Head of caudate nucleus (tissue), 42 donors: ENCODE measurements at places on chromosomes 2 and 18.

- DNase-seq, result no peak
Observed at GRCh38 chr2:129784486-129784885, 195.0 kb upstream of the RAB6C start.

GRCh38 chr18:69843015-69843414, 104.7 kb downstream of the CD226 start:
- no peak for DNase-seq

GRCh38 chr2:176383836-176384442, 114.7 kb downstream of the MTX2 start:
- no peak for DNase-seq

DNA sequence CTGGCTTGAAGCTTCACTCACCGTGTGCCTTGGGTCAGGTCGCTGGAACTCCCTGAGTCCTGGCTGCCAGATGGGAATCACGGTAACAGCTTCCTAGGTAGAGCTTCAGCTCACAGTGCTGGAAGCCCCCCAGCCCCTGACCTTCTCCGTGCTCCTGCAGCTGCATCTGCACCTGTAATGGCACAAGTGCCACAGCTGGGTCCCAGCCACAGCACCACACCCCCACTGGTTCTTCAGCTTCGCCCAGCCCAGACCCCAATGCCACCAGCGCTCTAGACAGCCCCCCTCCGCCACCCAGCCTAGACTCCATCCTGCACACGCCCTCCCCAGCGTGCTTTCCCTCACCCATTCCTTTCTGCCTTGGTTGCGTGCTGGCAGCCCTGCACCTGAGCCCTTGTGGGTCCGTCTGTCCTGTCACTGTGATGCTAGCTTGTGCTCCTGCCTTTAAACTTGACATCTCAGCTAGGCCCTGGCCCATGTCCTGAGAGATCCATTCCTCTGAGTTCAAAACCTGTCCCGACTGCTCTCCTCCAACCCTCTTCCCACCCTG, 7.6 kb upstream of the ESPNL start:
- DNase-seq, result no peak

GRCh38 chr2:46801731-46802664, 113.6 kb downstream of the MCFD2 start:
- DNase-seq, result no peak

DNA sequence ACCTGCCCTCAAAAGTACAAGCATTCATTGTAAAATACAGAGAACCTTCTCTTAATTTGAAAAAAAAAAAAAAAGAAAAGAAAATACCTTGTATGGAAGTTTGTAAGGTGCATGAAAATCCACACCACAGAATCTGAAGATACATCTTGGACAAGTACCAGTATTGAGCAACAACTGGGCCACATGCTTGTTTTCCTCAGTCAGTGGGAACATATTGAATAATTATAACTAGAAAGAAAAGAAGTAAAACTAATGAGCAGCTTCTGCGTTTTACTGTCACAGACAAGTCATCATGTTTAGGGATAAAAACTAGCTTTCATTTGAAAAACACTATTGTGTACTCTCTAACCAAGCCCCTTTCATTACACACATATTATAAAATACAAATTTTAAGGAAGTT, 5.8 kb upstream of the PEX13 start:
- no peak for DNase-seq

DNA sequence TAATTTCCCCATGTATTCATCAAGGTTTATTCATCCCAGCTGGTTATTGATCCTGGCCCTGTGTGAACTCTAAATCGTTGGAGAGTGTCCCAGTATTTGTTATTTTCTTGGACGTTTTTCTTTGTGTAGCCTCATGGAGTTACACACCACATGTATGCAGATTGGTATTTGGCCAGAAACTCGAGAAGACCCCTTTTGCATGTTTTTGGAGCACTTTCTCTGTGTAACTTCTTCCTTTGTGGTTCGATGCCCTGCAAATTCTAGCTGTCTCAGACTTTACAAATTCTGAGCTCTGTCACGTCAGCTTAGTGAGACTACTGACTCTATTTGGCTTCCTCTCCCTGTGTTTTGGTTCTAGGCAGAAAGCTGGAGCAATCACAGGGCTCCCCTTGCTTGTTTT, 198.7 kb downstream of the MCFD2 start:
- no peak for DNase-seq

GRCh38 chr2:10584242-10584753, 105.5 kb downstream of the NOL10 start:
- DNase-seq, result no peak

DNA sequence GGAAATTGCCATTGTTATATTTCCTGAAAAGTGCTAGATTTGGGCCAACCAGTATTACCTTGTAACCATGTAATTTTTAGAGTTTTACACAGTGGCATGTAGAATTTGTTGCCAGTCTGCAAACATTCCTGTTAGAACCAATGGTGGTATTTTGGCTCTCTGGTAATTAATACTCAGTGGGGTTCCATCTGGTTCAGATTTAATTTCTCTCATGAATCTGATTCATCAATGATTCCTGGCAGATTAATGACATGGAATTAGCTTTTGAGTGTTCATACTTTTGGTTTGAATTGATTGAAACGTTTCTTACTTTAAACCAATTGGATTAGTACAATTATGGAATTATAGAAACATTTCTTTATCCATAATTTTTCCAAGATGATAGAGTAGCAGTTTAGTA, 93.2 kb downstream of the MC4R start:
- no peak for DNase-seq

DNA sequence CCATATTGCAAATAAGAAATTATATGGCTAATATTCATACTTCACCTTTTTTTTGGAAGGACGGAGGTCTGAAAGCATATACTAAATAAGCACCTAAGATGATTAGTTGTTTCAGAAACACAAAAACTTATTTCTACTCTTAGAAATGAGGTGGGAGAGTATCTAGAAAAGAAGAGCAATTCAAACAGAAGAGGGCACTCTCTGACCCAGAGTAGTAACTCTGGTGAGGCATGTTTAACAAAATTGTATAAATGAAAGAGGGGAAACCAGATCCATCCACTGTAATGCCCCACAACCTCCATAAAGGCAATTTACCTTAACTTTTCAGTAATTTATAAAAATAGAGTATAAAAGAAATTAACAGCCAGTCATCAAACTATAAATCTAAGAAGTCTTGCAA, 669.6 kb upstream of the VRK2 start:
- no peak for DNase-seq

DNA sequence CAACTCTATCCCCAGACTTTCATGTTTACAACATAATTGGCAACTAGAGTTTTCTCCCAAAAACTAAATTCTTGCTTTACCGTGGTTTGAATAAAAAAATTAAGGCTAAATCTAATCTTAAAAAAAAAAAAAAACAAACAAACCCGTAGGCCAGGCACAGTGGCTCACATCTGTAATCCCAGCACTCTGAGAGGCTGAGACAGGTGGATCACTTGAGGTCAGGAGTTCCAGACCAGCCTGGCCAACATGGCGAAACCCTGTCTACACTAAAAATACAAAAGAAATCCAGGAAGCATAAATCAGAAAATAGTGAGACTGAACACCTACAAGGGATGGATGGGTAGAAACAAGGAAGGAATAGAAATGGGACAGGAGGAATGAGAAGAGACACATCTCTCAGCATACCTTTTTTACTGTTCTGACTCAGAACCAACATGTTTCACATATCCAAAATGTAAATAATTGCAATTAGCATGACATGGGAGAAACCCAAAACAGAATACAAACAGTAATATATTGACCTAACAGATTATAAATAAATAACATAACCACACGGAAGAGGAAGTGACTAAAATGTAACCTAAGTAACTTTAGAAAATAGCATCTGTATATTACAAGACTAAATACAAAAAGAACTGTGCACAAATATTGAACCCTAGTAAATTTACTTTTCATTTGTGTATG, 17.5 kb downstream of the MGAT4A start:
- DNase-seq, result no peak

DNA sequence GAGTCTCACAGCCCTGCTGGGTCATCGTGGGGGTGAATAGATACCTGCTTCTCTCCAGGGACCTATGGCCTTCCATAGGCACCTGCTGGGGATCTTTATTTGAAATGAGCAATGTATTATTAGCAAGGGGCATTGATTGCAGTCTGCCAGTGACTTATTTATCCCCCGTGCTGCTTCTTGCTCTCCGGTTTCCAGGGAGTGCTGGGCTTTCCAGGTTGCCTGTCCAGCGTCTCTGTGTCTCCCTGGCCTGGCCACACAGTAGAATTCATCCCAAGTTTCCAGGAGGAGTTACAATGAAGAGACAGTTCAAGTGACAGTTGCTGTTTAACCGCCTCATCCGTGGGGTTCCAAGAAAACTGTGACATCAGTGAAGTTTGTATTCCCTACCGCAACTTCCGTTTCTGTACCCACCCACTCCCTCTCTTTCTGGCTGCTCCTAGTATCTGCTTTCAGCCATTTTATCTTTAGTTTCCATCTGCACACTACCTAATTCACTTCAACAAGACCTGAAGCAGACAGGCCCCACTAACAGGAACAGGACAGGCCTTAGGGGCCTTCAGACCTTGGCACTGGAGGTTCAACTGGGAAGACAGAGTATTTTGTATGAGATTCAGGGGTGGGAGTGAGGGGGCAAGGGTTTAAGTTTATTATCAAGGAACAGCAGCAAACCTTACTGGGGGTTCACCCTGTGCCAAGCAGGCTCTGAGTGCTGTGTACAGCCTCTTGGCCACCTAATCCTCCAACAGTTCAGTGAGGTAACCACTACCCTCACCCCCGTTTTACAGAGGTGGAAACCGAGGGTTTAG, 134.8 kb downstream of the PRKCE start:
- DNase-seq, result no peak

GRCh38 chr18:40708726-40709125, 1246.3 kb upstream of the PIK3C3 start:
- DNase-seq, result no peak

DNA sequence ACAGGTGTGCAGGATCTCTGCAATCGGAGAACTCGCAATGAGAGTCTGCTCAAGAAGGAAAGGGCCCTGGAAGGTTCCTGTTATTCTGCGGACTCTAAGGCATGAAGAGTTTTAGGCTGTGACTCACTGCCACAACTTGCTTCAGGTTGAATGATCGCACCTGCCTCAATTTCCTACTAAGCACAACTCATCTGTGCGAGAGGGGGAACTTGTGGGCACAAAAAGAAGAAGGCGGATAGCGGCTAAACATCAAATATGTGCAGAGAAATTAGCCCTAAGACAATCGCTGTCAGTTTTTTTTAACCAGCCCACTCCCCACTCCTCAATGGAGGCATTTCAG, 14.0 kb upstream of the CREG2 start:
- DNase-seq, result no peak

DNA sequence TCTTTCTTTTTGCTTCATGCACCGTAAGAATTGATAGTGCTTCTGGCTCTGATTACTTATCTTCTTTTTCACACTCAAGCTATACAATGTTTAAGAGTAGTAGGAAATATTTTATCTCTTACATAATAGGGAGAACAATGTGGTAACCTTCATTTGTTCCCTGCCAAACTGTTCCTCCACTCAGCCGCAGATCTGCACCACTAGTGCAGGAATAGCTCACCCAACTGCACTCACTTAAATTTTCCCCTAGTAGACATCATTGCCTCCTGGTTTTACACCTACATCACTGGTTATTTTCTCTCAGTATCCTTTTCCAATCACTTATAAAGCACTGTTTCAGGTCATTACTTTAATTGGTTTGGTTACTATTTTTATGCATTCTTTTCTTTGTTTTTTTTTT, 283.5 kb upstream of the ZNF804A start:
- DNase-seq, result no peak

GRCh38 chr2:31166925-31167324, 28.7 kb upstream of the GALNT14 start:
- no peak for DNase-seq

DNA sequence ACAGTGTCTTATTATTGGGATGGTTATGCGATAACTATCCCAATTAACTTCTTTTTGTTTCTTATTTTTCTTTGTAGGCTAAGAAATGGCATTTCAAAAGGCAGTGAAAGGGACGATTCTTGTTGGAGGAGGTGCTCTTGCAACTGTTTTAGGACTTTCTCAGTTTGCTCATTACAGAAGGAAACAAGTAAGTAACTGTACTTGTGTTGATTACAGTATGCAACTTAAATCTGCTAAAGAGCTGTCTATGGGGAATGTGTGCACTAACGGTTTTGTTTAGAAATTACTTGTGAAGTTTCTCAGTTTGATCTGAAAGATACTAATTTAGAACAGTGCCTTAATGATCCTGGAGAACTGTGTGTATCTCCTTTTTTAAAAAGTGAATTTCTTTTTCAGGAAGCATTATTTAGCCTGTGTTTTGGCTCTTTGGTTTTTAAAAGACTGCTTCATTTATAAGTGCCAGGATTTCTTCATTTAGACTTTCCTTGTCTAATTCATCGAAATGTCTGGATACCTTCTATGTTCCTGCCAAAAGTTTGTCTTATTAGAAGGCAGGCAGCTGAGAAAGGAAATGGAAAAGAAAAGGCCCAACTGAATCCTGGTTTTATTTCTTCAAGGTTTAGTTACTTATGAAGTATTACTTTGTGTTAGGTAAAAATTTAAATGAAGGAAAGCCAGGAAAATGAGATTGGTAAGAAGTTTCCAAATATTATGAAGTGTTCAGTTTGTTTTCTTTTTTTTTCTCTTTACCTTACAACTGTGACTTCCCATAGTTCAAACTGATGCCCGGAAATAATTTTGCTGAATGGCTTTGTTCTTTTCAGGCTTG, 40.1 kb downstream of the GPD2 start:
- no peak for DNase-seq

GRCh38 chr2:73091696-73092095, 20.2 kb upstream of the SFXN5 start:
- DNase-seq, result no peak

- DNase-seq, result no peak
Observed at GRCh38 chr18:42105394-42105793, 150.4 kb downstream of the PIK3C3 start.

GRCh38 chr2:25740810-25741381, 67.5 kb upstream of the DTNB start:
- no peak for DNase-seq

DNA sequence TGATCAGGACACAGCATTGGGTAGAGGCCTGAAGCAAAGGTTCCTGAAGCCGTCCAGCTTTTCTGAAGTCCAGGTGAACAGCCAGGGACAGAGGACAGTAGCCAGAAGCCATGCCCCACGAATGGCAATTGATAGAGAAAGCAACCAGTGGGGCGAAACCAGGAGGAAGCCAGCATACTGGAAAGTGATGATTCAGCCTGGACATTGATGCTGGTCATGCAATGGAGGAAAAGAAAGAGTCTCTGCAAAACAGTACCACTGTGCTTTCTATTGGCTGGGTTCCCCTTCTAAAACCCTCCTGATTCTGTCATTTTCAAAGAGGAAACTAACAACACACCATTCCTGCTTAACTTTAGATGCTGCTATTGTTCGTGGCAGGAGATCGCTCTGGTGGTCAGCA, 221.4 kb upstream of the EPAS1 start:
- no peak for DNase-seq

DNA sequence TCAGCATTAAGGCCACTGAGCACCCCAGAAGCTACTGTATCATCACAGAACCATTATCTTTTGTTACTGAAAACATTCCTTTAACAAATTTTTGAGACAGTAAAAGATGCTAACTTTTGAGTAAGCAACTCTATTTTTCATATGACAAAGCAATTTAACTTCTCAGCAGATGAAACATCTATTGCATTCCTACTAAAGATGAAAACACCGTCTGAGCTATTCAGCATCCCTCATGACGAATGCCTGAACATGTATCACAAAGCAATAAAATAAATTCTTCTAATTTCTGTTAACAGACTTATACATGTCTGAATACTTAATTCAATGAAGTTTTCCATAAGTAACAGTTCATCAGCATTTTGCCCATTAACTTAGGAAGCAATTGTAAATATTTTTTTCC, 23.9 kb downstream of the CHN1 start:
- DNase-seq, result no peak

GRCh38 chr2:3009483-3009882, 368.1 kb downstream of the EIPR1 start:
- no peak for DNase-seq

GRCh38 chr18:65322895-65323294, 427.9 kb upstream of the CDH7 start:
- DNase-seq, result no peak
